Stimulated activated CD8-positive, alpha-beta memory T cell treated with anti-CD3 and anti-CD28 coated beads, Interleukin-4, amount 100 ng/mL, for 24 hours (primary cell): ENCODE measurements at places on chromosomes 5 and 9.

DNA sequence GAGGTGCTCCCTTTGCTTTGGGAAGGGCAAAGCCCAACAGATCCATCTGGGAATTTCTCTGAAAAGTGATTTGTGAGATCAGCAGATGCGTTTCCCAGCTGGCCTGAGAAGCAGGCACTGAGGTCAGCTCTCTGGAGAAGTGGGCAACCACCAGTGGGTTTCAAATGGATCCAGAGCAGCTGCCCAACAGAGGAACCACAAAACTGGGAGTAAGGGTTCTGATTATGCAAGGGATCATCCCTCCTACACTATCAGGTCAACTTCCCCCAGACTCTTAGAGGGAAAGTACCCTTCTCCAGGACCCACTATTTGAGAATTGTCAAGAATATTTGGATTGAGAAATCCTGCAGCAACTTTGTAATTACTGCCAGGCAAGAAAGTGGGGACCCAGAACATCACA, 21.7 kb downstream of the CCL28 start:
- no peak for DNase-seq

GRCh38 chr5:90437663-90438062, 28.1 kb upstream of the CETN3 start:
- no peak for DNase-seq

- DNase-seq, result no peak
Observed at GRCh38 chr5:99644822-99645221, 716.0 kb upstream of the CHD1 start.

DNA sequence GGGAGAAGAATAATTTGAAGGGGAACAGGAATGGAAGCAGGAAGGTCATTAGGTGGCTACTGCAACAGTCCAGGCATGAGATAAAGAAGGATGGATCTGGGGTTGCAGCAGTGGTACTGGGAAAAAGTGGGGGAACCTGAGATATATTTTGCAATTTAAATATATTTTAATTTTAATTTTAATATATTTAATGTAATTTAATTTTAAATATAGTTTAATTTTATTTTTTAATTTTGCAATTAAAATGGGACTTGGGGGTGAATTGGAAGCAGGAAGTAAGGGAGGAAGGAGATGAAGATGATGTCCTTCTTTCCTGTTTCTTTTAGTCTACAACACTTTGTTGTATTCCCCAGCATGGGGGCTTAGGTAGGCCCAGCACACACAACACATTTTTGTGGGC, 369.8 kb downstream of the GADD45G start:
- no peak for DNase-seq

GRCh38 chr5:32814141-32814540, 103.0 kb downstream of the NPR3 start:
- no peak for DNase-seq

- DNase-seq, result no peak
Observed at GRCh38 chr5:106020894-106021293, 1649.8 kb downstream of the EFNA5 start.
